Calu3 (cell line): ENCODE measurements at places on chromosomes 11 and 22. TPM values are rescaled to one million over a fixed set of nuclear protein-coding genes. Genes with fewer than 3 reads are reported as not detected.
A peak's percentile ranks its signal among the peaks of the same experiment; 100 is the strongest.

The MMP12 gene
- total RNA-seq = not detected in 2 replicates

DNA sequence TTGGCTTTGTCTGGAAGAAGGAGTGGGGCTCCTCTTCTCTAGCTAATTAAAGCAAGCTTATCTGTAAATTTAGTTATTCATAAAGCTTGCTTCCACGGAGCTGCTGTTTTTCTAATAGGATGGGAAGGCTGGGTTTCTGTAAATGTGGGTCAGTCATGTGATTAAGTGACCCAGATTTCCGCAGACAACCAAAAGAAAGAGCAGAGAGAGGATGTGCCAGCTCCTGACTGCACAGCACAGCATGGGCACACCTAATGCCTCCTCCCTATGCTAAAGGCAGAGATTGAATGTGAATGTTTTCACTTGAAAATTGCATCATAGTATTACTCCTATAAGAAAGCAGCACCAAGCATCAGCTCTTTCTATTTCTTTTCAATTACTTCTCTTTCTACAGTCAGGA lies 160.2 kb downstream of the FAT3 start:
- peaks cover 8% of the 10 kb centered on the region for H3K4me1 ChIP-seq
- H3K27ac ChIP-seq = no peak overlapping the region
- no peak overlapping the region for H3K4me3 ChIP-seq
- no peaks in the 10 kb centered on the region for H3K36me3 ChIP-seq

DNA sequence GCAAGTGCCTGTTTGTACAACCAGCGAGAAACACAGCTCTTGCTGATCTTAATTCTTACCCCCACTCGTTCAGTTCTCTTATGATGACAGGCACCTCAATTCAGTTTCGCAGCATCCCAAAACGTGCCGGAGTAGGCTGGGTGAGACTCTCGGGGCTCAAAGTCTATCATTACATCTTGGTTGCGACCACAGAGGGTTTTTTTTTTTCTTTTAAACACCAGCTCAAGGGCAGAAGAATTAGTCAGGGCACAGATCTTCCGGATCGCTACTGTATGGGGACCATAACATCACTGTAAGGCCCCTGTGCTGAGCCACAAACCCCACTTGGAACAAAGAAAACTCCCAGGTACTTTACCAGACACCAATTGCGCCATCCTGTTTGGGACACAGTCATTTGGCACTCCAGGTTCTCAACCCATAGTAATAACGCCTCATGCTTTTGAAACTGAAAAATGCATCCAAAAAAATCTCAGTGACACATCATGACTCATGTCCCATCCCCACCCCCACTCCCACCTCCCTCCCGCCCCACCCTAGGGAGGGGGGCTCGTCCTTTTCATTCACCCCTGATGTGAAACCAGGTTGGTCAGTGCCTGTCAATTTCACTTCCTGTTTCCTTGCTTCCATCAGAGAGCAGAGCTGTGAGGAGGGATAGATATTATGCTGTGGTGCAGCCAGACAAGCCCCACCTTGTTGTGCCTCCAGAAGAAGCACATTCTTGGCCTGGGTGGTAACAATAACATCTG lies 41.0 kb upstream of the CD5 start:
- H3K27ac ChIP-seq = no peak overlapping the region
- no peaks in the 10 kb centered on the region for H3K27me3 ChIP-seq
- H3K36me3 ChIP-seq = no peaks in the 10 kb centered on the region
- peaks cover 16% of the 10 kb centered on the region for H3K4me1 ChIP-seq

DNA sequence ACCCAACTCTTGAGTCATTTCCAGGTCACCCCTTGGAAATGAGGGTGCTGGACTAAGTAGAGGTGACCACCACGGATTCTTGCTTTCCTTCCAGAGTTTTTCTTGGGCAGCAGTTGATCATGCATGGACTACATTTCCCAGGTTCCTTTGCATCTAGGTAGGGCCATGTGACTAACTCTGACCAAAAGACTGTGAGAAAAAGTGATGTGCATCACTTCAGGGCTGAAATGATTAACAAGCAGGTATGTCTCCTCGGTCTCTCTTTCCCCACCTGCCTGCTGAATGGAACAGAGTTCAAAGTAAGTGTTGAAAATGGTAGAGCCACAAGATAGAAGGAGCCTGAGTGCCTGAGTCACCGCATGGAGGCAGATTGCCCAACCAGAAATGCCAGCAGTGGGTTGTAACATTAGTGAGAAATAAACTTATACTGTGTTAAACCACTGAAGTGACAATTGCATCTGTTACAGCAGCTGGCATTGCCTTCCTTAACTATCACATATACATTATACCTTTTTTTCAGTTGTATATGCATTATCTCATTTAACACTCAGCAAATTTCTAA lies 113.5 kb downstream of the MN1 start:
- no peak overlapping the region for H3K4me3 ChIP-seq
- H3K27me3 ChIP-seq = no peaks in the 10 kb centered on the region
- peak; percentile 24 for DNase-seq
- H3K27ac ChIP-seq = no peak overlapping the region
- H3K4me1 ChIP-seq = peaks cover 19% of the 10 kb centered on the region
- H3K36me3 ChIP-seq = peaks cover 6% of the 10 kb centered on the region

GRCh38 chr11:14499178-14499559 lies 442 bp downstream of the COPB1 start:
- peaks cover 62% of the 10 kb centered on the region for H3K36me3 ChIP-seq
- H3K27ac ChIP-seq = peak overlapping the region; percentile 67
- H3K4me1 ChIP-seq = no peaks in the 10 kb centered on the region
- peak; percentile 11 for DNase-seq
- H3K27me3 ChIP-seq = no peaks in the 10 kb centered on the region

- H3K4me3 ChIP-seq = no peak overlapping the region
- H3K36me3 ChIP-seq = no peaks in the 10 kb centered on the region
- H3K4me1 ChIP-seq = peaks cover 12% of the 10 kb centered on the region
- peak; percentile 51 for DNase-seq
- no peaks in the 10 kb centered on the region for H3K27me3 ChIP-seq
Observed at GRCh38 chr11:17991783-17992433, 20.9 kb downstream of the SERGEF start.

DNA sequence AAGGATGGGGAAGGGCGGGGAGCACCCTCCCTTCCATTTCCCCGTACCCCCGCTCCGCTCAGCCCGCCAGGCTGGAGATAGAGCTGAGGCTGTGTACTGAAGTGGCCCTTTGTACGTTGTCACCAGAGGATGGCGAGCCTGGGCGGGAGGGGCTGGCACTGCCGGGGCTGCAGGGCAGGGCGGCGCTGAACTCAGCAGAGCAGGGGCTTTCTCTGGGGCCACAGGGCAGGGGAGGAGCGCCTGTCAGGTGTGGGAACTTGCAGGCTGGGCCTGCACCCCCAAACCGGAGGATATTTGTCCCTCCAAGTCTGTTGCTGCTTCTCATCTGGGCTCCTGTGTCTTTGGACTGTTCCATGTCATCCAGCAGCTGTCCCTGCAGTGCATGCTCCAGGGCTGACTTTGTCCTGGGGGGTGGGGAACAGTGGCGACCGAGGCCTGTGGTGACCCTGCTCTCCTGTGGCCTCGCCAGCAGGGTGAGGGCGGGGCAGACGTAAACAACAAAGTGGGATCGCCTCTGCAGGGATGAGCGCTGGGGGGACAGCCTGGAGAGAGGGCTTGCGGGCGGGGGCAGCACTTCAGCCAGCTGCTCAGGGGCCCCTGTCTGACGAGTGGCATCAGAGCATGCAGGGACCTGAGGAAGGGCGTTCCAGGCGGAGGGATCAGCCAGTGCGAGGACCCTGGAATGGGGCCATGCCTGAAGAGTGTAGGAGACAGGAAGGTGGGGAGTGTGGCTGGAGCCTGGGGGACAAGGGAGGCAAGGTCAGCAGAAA lies 13.1 kb downstream of the MGAT3 start:
- peak overlapping the region; percentile 85 for H3K4me3 ChIP-seq
- peak; percentile 21 for DNase-seq
- H3K27me3 ChIP-seq = no peaks in the 10 kb centered on the region
- peaks cover 66% of the 10 kb centered on the region for H3K4me1 ChIP-seq
- peaks cover 27% of the 10 kb centered on the region for H3K36me3 ChIP-seq
- H3K27ac ChIP-seq = peak overlapping the region; percentile 15

DNA sequence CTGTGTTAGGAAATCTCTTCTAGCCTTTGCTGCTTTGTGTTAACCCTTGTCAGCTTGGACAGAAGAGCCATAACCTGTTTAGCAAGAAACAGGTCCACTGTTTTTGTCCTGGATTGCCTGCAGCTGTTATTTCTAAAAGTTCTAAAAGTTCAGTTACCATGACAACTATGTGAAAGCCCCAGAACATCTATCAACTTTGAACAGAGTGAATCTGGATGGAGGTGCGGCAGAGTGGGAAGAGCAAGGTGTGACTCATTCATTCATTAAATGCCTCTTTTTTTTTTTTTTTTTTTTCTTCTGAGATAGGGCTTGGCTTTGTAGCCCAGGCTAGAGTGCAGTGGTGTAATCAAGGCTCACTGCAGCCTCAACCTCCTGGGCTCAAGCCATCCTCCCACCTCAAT lies 50.5 kb downstream of the RBX1 start:
- H3K4me1 ChIP-seq = peaks cover 29% of the 10 kb centered on the region
- peaks cover 5% of the 10 kb centered on the region for H3K36me3 ChIP-seq
- no peaks in the 10 kb centered on the region for H3K27me3 ChIP-seq
- H3K27ac ChIP-seq = peak overlapping the region; percentile 54
